ENCODE measurements at places on chromosomes 5 and 9.

GRCh38 chr5:160651692-160652645, 200.0 kb downstream of the ATP10B start:
- DNase-seq = no peak

GRCh38 chr9:37104183-37104889, 16.0 kb upstream of the ZCCHC7 start:
- no peak for DNase-seq

DNA sequence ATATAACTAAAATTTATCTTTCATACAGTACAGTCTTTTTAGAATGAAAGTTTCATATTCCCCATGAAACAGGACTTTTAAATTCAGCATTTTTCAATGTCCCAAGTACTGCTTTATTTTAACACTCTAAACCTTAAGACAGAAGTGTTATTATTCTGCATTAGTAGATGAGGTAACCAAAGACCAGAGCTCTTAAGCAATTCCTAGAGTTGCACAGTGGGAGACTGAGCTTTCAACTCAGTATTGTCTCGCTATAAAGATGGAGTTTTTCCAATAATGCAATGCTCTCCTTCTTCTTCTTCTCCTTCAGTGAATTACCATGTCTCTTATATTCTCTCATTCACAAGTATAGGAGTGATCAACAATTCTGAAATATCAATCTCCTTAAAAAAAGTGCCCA, 479.7 kb downstream of the CETN3 start:
- DNase-seq = no peak

DNA sequence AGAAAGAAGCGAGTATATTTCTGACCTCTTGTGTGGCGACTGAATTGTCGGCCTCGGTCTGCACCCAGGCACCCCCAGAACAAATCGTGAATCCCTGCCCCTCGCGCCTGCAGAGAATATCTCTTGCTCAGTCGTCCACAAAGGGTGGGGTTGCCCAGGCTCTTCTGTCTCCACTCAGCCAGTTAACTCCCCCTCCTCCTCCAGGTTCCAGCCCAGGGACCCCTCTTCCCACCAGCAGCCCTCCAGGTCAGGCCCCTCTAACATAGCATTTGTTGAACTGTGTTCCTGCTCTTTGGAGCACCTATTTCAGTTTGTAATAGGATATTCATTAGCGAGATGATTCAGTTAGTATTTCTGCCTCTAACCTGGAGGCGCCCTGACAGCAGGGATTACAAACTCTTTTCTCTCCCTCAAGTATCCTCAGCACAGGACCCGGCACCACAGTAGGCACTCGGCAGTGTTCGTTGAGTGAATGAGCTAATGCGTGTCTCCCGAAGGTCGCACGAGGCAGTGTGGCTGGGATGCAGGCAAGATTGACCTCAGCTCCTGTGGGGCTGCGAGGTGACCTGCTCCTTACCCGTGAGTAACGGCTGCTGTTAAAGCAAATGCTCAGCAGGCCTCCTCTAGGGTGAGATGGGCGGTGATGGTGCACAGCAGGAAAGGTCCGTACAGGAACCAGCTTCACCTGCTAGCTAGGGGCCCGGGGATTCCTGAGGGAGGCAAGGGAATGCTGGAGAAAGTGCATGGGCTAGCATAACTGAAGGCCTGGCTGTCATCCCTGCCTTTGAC, 25.8 kb downstream of the ZBTB34 start:
- DNase-seq = no peak

DNA sequence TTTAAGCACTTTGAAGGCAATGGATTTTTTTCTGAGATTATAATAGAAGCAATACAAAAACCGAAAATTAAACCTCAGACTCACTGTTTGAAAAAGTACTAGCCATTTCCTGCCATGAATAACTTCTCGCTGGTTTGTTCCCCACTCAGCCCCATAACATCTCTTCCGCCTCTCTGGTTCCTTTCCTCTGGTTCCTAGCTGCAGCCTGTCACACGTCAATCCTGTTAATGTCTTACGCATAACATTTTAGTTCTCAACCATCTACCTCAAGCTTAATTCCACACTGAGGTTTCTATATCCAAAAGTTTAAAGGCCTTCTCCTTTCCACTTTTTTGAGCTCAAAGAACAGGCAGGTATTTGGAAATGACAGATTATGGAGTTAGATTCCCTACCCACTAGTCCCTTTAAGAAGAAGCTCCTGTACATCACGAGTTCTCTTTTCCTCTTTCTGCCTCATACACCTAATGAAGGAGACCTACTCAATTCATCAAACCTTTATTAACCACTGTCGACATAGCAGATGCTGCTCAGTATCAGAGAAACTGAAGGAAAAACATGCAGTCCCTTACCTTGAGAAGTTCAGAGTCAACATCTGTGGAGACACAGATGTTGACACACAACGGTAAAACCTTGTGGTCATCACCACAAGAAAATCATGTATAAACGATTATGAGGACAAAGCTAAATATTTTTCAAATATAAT, 243.0 kb upstream of the PTGER4 start:
- no peak for DNase-seq

DNA sequence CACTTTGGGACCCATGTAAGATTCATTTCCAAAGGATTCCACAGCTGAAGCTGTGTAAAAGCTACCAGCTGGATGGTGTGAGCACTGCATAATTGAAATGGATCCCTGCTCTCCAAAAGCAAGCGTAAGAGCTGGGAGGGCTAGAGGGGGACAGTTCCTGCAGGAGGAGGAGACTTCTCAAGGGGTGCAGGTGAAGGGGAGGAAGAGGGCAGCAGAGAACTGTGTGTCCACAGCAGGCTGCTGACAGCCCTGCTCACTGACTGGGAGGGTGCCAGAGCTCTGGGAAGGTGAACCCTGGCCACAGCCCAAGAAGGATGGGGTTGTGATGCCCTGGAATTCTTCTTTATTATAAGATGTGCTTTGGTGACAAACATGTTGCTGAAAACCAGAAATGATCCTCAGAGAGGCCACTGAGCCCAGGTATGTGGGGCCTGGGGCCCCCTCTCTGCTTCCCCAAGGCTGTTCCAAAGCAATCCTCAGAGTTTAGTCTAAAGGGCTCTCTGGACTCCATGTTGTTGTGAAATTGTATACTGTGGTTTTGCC, 112.8 kb upstream of the SLC25A48 start:
- no peak for DNase-seq

All from activated T-cell treated with anti-CD3 and anti-CD28 coated beads, Interleukin-2, amount 50 U/mL, for 1 hour (primary cell).